ENCODE measurements at places on chromosomes 2 and 18. TPM values are rescaled to one million over a fixed set of nuclear protein-coding genes. Genes with fewer than 3 reads are reported as not detected.

Gene DAW1
- not detected for total RNA-seq

Gene LRP2
- 0.07 TPM for total RNA-seq

Gene FIGLA
- not detected for total RNA-seq

Gene ANKRD36C
- 26.6 TPM for total RNA-seq

Gene LIMS2
- 6.1 TPM for total RNA-seq

GRCh38 chr2:236177967-236178889 lies 10.0 kb upstream of the GBX2 start:
- no peaks in the 10 kb centered on the region for H3K36me3 ChIP-seq
- H3K4me1 ChIP-seq, result no peaks in the 10 kb centered on the region
- H3K27me3 ChIP-seq, result peaks cover 16% of the 10 kb centered on the region
- no peak for DNase-seq

- H3K4me3 ChIP-seq, result no peak overlapping the region
- H3K36me3 ChIP-seq, result no peaks in the 10 kb centered on the region
- H3K27me3 ChIP-seq, result no peaks in the 10 kb centered on the region
- no peaks in the 10 kb centered on the region for H3K4me1 ChIP-seq
These were observed 23.5 kb upstream of the MFF start for GRCh38 chr2:227301523-227301922.

Gene APCDD1
- not detected for total RNA-seq

Gene SERPINB2
- total RNA-seq, result 1.2 TPM

GRCh38 chr2:213306316-213306942 lies 22.2 kb downstream of the SPAG16 start:
- no peaks in the 10 kb centered on the region for H3K36me3 ChIP-seq
- H3K4me1 ChIP-seq, result no peaks in the 10 kb centered on the region
- DNase-seq, result no peak
- no peak overlapping the region for H3K27ac ChIP-seq
- H3K4me3 ChIP-seq, result no peak overlapping the region
